ENCODE measurements at places on chromosomes 11 and 22.

DNA sequence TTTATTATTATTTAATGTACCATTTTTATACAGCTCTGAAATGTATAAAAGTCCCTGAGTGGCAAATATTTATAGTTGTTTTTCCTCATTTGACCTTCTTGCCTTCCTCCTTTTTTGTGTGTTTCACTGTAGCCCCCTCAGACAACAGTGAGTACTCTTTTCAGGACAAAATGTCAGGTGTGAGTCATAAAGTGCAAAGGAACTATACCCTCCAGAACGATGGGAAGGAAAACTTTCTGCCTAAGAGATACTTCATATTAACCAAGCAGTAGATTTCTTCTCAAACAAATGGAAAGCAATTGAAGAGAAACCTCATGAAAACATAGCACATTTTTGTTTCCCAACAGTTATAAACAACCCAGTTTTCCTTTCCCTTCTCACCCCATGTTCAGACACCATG lies 16.1 kb upstream of the MS4A7 start:
- no peak for DNase-seq

DNA sequence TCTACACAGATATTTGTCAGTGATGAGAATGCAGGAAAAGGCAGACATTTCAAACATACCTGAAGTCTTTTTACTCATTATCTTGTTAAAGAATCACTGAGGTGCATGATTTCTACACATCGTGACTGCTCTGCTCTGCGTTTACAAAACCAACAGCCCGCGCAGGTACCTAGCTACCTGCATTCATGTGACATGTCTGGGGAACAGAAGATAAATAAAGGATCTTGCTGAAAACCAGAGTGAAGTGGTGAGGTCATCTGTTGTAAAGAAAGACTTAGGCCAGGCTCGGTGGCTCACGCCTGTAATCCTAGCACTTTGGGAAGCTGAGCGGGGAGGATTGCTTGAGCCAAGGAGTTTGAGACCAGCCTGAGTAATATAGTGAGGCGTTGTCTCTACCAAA lies 15.7 kb downstream of the ASPHD2 start:
- DNase-seq, result no peak

- DNase-seq, result no peak
Observed at GRCh38 chr11:83523676-83524075, 237.5 kb upstream of the CCDC90B start.

- DNase-seq, result no peak
Observed at GRCh38 chr11:69721106-69721505, 17.3 kb upstream of the FGF19 start.

DNA sequence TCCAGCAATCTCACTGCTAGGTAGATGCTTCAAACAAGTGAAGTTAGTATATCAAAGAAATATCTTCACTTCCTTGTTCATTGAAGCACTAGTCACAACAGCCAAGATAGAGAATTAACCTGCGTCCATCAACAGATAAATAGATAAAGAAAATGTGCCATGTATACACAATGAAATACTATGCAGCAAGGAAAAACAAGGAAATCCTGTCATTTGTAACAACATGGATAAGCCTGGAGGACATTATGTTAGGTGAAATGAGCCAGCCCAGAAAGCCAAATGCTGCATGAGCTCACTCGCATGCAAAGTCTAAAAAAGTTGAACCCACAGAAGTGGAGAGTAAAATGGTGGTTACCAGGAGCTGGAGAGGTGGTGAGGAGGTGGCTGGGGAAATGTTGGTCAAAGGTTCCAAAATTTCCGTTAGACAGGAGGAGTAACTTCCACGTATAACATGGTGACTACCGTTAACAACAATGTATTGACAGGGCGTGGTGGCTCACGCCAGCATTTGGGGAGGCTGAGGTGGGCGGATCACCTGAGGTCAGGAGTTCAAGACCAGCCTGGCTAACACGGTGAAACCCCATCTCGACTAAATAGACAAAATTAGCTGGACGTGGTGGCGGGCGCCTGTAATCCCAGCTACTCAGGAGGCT lies 23.6 kb upstream of the CARS1 start:
- no peak for DNase-seq

GRCh38 chr11:17646451-17647145 lies 72.8 kb upstream of the MYOD1 start:
- DNase-seq, result no peak

- no peak for DNase-seq
Observed at GRCh38 chr11:85827748-85828639, 17.1 kb upstream of the SYTL2 start.

DNA sequence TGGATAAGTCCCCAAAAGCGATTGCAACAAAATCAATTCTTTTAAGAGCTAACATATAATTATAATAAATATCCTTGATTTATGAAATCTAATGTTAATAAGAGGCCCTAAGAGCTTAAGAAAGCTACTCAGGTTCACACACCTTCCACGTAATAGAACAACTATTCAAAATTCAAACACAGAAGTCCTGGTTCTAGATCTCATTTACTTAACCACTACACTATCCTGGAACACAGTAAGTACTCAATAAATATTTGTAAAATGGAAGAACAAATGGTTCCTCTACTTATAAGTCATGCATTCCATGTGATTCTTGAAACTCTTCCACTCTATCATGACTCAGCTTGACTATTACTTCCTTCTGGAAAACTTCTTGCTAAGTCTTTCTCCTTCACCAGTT lies 268.2 kb downstream of the FAM181B start:
- no peak for DNase-seq

DNA sequence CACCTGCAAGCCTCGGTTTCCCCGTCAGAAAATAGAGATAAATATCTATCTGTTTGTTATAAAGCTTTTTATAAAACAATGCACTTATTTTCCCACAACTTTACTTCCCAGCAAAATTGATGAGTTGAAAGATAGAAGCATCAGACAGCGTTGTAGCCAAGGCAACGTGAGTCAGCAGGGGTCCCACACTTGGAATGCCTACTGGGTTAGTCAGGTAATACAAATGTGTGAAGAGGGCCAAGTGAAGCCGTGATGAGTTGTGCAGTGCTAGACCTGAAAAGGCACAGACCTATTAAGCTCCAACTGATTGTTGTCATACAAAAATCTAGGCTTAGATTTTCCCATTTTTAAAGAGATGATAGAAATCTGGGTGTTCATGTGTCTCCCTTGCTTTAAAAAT lies 118.7 kb downstream of the PGR start:
- DNase-seq, result no peak

GRCh38 chr22:21876486-21877176 lies 9.2 kb upstream of the MAPK1 start:
- no peak for DNase-seq

DNA sequence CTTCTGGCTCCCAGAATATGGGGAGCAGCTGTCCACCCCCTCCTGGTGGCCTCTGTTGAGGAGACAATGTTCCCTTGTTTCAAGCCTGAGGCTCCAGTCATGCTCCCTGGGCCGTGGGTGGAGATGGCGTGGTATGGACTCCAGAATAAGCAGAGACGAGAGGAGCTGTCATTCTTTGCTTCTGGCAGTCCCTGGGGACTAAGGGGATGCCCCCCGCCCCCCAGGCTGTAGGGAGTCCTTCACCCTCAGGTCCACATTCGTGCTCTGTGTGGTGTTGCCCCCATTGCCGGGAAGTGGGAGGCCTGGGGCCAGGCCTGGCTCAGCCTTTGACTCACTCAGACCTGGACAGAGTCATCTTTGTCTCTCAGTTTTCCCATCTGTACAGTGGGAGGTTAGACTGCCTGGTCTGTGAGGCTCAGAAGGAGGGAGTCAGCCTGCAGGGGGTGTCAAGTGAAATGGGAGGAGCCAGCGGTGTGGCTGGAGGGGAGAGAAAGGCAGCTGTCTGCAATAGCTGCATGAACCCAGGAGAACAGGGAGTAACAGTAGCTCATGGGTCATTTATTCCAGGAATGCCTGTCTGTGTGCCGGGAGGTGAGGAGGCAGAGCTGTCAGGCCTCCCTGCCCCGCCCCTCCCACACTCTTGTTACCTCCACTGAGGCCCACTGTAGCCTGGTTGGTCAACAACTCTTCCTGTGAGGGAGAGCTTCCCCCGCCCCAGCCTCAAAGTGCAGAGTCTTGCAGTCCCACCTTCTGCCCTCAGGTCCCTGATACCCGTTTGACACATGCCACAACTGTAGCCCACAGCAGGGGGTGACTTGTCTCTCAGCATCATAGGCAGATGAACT lies 6.3 kb downstream of the ARHGEF17 start:
- DNase-seq, result no peak

DNA sequence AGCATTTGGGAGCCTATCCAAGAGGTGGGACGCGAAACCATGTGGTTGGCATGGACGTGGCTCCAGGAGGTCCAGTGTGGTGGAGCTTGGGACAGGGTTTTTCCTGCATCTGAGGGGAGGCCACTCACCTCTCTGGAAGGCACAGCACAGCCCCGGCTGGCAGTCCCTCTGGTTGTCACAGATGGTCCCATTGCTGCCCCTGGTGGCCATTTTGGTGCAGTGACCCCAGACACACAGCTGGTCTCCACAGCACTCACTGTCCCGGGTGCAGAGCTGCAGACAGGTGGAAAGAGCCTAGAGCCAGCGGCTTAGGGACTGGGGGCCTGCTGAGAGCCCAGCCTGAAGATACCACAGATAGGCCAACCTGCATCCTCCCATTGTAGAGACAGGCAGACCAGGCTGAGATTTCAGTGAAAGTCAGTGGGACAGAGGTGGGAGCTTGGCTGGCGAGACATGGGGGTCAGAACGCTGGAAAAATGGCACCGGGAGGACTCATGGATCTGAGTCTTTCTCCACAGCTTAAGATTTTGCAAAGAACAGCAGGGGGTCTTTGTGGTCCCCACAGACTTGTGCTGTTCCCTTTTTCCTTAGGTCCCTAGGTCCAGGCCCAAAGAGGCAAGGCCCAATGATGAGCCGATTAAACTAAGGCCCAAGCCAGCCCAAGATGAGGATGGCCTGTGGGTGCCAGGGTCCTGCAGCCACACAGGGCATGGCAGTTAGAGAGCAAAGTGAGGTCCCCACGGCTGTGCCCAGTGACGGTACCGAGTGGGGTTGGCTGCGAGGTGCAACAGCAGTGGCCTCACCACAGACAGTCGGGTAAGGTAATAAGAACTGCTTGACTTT lies 41.4 kb downstream of the DKK3 start:
- DNase-seq, result no peak

DNA sequence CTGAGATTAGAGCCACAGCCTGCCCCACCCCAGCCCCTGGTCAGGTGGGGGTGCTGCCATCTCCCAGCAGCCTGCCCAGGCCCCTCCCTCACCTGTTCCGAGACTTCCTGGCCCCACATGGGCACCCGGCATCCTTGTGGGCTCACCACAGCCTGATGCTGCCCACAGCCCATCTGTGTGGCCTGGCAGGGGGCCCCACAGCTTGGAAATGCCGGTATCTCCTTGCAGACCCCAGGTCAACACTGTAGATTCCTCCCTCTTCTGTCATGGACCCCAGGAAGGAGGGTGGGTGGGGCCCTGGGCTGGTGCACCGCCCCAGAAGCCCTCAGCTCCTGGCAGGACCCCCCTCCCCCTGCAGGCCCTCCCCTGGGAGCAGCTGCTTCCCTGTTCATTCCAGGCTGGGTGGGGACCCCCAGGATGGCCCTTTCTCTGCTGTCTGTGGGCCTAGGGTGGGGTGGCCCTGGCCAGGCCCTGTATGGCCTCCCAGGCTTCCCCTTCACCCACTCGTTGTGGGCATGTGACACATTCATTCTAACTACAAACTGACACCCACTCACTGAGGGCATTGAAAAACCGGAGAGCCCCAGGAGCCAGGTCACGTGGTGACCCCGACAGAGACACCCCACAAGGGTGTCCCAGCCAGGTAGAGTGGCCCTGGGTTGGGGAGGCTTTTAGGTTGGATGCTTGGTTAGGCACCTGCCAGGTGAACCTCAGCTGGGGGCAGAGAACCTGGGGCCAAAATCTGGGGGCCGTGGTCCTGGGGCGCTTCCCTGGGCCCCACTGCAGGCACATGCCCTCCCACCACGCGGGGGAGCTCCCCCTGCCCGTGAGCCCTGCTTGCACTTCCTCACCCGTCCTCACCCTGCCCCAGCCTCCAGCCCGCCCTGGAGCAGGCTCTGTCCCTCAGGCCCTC lies 44.1 kb upstream of the CCDC188 start:
- DNase-seq, result no peak

- DNase-seq, result no peak
Observed at GRCh38 chr22:45896964-45897538, 79.9 kb downstream of the WNT7B start.

DNA sequence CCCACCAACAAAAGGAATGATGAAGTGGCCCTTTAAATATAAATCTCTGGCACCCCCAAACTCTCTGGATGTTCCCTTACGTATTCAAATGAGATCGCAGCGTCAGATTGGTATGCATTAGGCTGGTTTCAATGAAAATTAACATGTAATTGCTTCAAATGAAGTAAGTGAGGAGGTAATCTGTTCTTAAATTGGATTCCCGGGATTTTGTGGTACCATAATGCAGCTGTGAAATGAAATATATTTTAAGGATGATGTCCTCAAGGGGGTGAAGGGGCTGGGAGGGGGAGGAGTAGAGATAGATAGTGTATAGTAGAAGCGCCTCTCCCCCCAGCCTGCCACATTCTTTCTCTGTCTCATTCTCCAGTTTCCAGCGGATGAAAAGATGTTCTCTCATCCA lies 748.2 kb downstream of the NTM start:
- no peak for DNase-seq

- no peak for DNase-seq
Observed at GRCh38 chr11:66546368-66546965, at the start of gene ACTN3. Gene ACTN3, plus strand, starts transcription at chr11:66546903. Its CDS starts 35 bp downstream, at chr11:66546938.

GRCh38 chr22:36279219-36279666 lies 26.3 kb downstream of the APOL1 start:
- DNase-seq, result no peak

DNA sequence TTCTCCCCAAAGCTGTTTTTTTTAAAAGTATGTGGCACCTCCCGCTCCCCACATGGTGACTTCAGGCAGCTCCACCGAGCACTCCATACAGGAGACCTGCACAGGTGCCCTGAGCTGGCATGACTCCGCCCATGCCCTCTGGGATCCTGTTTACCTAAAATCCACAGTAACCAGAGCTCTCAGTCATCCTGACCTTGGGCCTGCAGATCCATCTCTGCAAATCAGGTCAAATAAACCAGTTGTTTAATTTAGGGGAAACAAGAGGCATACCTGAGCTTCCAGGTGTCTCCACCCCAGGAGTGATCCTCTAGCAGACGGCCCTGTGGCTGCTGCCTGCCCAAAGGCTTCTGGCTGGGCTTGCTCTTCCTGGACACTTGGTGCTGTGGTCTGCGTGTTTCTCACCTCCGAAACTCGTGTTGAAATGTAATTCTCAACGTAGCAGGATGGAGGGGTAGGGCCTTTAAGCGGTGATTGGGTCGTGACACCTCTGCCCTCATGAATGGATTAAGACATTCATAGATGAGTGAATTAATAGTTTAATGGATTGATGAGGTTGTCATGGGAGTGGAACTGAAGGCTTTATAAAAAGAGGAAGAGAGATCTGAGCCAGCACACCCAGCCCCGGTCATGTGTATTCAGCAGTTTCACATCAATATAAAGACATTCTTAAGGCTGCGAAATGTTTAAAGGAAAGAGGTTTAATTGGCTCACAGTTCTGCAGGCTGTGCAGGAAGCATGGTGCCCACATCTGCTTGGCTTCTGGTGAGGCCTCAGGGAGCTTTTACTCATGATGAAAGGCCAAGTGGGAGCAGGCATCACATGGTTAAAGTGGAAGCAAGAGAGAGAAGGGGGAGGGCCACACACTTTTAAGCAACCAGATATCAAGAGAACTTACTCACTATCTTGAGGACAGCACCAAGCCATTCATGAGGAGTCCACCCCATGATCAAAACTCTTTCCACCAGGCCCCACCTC lies 34.1 kb downstream of the LINC01488 start:
- DNase-seq, result no peak

- DNase-seq, result no peak
Observed at GRCh38 chr11:36953976-36954375, 355.9 kb upstream of the RAG2 start.

GRCh38 chr11:112303616-112304015 lies 43.0 kb upstream of the PLET1 start:
- DNase-seq, result no peak

GRCh38 chr11:122628810-122629555 lies 26.5 kb upstream of the UBASH3B start:
- DNase-seq, result no peak
